ENCODE measurements at places on chromosomes 7 and 10. TPM values are rescaled to one million over a fixed set of nuclear protein-coding genes. Genes with fewer than 3 reads are reported as not detected.

Gene IFIT1B
- not detected for total RNA-seq

DNA sequence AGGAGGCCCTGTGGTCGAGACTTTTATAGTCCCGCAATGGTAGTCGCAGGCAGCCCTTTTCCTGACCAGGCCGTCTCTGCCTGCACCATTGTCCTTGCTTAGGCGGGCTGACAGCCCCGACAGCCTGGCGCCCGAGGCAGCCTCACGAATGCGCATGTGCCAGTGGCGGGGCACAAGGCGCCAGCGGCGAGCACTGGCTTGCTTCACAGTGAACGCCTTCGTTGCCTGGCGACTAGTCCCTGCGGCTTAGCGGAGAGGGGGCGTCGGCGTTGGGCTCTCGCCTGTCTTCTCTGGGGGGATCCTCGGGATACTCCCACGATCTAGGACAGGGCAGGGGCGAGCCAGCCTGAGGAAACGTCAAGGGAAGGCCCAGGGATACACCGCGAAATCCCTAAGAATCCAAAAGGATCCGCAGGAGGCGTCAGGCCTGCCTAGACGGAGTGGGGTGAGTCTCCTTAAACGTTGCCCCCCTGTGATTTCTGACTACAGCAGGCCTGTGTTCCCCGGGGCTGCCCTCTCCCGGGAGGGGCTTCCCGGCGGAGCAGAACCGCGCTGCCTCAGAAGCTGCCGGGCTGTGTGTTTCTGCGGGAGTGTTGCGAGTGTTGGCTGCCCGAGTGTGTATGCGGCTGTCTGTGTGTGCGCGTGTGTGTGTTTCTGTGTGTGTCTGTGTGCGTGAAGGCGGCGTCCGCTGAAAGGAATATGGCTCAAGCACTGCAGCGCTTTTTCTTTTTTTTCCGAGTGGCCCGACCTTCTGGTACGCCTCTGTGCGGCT, 20.5 kb upstream of the ZNF273 start:
- no peak for DNase-seq

GRCh38 chr10:85043207-85043606, 714.8 kb downstream of the CCSER2 start:
- no peak for DNase-seq

Gene SPDYE11
- not detected for total RNA-seq

- no peak for DNase-seq
Observed at GRCh38 chr10:23779301-23779700, 340.4 kb downstream of the OTUD1 start.

- no peak for DNase-seq
Observed at GRCh38 chr7:91876391-91877133, 3.9 kb downstream of the MTERF1 start.

Gene PLA2G12B
- not detected for total RNA-seq

All from foreskin keratinocyte (primary cell).